ENCODE measurements at places on chromosomes 3 and 15.

- no peak for DNase-seq
Measured at GRCh38 chr15:82158811-82159210, 103.7 kb downstream of the EFL1 start.

GRCh38 chr15:31017311-31017710 is 25.9 kb upstream of the MTMR10 start:
- no peak for DNase-seq

- peak; percentile 18 for DNase-seq
Measured at GRCh38 chr3:156483961-156484787, 70.7 kb downstream of the SSR3 start.

DNA sequence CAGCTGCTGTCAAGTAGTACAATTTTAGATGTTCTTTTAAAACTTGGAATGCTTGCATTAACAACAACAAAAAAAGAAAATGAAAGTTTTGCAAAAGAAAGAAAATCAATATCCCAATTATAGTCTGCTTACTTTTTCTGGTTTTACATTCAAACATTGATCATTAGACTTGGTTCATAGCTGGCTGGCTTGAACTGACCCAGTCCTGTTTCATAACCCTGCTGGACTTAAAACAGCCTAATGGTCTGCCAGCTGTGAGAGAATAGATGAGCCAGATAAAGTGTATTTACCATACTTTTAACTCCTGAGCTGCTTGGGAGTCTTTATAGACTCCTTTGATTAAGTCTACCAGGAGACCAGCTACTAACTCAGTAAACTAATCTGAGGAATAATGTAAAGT is 59.2 kb downstream of the PIAS1 start:
- no peak for DNase-seq

DNA sequence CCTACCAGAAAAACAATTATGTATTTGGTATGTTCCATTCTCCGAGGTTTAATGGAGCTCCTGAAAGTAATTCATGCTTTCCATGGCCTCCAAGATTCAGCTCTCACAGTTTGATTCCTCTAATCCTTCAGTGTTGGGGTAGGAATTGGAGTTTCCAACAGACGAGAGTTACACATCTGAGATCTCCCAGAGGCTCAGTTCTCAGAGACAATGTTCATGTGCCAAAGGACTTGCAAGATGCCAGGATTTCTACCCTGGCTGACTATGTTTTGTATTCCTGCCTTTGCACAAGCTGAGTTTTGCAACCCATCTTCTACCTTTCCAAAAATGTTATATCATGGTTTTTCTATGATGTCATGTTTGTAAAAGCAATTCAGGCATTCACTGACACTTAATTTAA is 322.9 kb downstream of the ERC2 start:
- DNase-seq, result no peak

DNA sequence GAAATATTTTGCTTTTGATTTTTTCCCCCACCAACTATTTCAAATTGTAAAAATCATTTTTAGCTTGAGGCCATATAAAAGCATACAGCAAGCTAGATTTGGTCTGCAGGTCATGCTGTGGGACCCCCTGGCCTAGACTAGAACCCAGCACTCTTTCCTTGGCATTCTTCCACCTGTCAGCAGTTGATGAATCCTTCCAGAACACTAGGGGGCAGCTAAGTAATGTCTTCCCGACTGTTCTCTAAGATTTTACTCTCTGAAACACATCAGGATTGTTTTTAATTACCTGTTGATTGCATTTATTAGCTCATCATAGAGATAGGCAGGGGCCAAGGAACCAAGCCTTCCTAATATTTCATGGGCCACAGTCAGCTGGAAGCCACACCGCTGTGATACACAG is 174.5 kb downstream of the CACNA1D start:
- DNase-seq, result no peak

- no peak for DNase-seq
Measured at GRCh38 chr15:31470756-31471155, 144.1 kb downstream of the KLF13 start.

DNA sequence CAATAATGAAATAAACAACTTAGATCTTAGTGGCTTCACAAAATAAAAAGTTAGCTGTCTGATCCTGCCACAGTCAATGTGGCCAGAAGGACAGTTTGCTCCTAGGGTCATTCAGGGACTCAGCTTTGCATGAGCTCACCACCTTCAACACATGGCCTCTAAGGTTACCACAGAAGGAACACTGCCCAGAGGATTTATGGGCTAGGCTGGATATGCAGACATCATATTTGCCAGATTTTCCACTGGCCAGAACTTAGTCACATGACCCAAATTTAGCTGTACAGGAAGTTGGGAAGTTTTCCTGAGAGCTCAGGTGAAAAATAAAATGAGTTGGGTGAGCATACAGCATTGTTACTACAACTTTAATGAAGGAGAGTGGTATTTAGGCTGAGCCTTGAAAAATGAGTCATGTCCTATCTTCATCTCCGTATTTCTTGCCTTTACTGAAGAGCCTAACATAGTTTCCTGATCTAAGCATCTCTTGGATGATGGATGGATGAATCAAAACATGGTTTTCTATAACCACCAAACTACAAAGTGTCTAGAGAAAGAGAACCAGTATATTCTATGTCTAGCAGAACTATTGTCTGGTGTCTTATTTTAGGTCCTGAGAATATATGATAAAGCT is 54.9 kb upstream of the TMEM108 start:
- DNase-seq, result no peak

DNA sequence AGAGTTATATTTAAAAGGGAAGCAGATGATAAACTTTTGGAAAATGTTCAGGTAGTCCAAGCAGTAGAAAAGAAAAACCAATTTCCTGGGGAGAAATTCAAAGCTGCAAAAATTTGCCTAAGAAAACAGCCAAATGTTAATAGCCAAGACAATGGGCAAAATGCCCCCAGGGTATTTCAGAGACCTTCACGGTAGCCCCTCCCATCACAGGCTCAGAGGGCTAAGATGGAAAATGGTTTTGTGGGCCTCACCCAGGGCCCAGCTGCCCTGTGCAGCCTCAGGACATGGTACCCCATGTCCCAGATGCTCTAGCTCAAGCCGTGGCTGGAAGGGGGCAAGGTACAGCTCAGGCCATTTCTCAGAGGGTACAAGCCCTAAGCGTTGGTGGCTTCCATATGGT is 391.0 kb downstream of the ZIC4 start:
- DNase-seq, result no peak

DNA sequence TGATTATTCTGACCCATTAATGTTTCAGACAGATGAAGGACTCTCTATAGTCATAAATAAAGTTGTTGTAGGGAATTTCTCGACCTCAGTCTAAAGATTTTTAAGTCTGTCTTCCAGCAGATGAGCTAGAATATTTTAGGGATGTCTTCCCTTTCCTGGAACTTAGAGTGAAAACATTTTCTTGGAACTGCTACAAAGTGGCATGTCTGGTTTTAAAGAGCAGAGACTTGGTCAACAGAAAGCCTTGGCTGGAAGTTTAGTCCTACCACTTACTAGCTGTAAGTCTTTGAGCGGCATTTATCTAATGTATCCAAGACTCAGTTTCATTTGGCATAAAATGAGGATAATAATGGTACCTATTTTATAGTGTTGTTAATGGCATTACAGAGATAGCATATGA is 120.0 kb upstream of the TGFBR2 start:
- no peak for DNase-seq

DNA sequence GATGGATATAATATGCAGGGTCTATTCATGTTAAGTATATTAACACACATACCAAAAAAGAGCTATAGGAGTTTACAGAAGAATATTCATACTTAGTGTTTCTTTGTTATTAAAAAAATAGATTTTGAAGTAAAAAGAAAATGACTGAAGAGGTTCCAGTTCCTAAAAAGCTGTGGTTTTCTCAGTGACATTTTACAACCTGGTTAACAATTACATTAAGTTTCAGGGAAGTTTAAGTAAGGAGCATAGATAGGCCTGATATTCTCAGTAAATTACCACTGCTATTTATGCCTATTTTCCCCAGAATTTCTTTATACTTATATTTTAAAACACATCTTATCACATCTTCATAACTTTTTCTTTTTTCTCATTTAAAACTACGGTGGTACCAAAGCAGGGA is 43.6 kb upstream of the SPTSSB start:
- no peak for DNase-seq

GRCh38 chr3:63624941-63625560 is 27.4 kb upstream of the SNTN start:
- no peak for DNase-seq

- no peak for DNase-seq
Measured at GRCh38 chr15:58261368-58261767, 123.2 kb downstream of the AQP9 start.

GRCh38 chr15:56484287-56484686 is 19.4 kb upstream of the MNS1 start:
- DNase-seq, result no peak

- DNase-seq, result no peak
Measured at GRCh38 chr15:75713338-75713895, 769 bp upstream of the CSPG4 start.

- DNase-seq, result no peak
Measured at GRCh38 chr3:140146668-140147067, 211.7 kb downstream of the CLSTN2 start.

DNA sequence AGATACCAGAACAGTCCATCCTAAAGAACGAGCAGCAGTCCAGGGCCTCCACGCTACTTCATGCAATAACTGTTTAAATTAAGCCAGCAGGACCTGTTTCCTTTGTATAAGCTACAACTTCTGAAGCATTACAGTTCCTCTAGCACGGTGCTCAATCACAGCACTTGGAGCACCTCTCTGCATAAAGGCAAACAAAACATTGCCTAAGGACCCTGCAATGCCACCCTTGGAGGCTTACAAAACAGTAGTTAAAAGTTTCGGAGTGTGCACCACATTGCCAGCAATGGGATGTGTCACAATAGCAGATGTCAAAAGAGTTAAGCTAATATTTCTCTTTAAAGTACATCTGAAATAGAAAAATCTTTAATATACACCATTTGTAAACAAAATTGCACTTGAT is 2.6 kb upstream of the VPS39 start:
- DNase-seq, result no peak

DNA sequence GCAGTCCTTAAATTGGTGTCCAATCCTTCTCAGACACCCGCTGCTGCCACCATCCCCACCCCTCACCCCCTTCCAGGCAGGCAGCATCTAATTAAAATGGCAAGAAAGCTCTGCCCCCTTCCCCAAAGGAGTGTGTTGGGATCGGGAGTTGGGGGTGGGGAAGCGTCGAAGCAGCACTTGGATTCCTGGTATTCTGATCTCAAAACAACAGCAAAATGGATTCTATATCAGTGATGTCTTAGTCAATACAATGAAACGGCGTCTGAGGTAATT is 1.4 kb downstream of the TNIK start:
- no peak for DNase-seq

DNA sequence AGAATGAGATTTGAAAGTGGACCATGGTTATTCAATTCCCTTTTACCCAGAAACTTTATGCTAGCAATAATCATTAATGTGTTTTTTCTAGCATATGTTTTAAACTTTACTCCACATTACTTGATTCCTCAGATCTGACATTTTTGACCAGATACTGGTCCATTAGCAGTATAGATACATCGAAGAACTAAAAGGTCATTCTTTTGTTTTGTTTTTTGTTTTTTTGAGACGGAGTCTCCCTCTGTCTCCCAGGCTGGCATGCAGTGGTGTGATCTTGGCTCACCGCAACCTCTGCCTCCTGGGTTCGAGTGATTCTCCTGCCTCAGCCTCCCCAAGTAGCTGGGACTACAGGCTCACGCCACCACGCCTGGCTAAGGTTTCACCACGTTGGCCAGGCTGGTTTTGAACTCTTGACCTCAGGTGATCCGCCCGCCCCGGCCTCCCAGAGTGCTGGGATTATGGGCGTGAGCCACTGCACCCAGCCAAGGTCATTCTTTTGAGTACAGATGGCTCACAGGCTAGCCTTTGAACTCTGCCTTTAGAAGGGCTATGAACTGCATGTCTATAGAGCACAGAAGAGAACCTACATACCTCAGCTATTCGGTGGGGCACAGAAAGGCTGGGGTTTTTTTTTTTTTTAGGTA is 28.6 kb downstream of the CHP1 start:
- no peak for DNase-seq

DNA sequence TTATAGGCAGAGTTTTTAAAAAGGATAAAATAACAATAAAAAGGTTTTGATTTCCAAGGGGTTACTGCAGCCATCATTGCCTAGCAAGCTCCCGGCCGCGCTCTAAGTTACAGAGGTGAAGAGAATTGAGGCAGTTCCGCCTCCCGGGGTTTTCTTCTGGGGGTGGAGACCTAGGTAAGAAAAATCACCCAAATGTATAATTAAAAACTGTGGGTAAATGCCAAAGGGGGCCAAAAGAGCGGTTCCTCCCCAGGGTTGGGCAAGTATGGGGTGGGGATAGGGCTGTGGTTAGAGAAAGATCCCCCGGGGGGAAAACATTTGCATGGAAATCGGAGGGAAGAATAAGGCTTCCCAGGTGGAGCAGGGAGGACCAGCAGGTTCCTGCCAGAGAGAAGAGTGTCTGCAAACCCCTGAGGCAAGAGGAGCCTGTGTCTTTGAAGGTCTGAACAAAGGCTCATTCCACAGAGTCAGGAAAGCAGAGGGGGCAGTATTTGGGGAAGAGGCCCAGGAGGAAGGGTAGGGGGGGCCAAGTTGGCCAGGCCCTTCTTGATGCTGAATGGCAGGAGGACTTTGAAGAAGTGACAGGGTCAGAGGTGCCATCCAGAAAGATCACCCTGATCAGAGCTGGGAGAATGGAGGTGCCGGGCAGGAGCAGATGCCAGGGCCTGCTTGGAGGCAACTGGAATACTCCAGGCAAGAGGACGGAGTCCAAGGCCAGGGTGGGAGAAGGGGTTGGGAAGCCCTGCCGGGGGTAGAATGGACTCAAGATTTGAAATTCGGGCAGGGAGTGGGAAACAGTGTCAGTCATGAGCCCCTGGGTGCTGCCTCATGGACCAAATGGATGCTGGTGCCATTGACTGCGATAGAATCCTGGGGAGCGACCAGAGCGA is 152.9 kb upstream of the RGMA start:
- no peak for DNase-seq

DNA sequence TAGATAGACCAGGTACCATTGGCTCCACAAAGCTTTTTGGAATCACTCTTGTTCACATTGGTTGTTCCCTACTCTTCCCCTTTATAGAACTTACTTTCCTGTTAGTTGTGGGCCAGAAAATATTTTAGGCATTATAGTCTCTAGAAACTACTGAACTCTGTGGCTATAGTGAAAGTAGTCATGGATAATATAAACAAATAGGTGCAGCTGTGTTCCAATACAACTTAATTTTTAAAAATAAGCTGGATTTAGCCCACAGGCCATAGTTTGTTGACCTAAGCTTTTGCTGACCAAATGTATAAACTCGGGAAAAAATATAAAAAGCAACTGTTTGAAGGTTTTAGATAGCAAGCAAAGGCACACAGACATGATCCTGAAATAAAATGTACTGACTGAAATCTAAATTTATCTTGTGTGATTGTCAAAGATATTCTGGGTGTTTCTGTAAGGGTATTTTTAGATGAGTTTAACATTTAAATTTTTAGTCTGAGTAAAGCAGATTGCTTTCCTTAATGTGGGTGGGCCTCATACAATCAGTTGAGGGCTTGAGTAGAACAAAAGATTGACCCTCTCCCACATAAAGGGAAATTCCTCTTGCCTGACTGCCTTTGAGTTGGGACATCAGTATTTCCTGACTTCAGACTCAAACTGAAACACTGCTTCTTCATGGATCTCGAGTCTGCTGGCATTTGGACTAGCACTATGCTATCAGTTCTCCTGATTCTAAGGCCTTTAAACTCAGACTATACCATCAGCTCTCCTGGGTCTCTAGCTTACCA is 13.2 kb downstream of the IQCB1 start:
- DNase-seq, result no peak
